ENCODE measurements at places on chromosomes 6 and 20.

- DNase-seq, result no peak
Observed at GRCh38 chr6:355373-356208, 36.0 kb upstream of the IRF4 start.

- DNase-seq, result no peak
Observed at GRCh38 chr20:50605136-50605535, 86.2 kb downstream of the RIPOR3 start.

GRCh38 chr6:166866839-166867637 is 89.3 kb downstream of the RNASET2 start:
- DNase-seq, result no peak

- no peak for DNase-seq
Observed at GRCh38 chr6:42450477-42451332, 1.0 kb downstream of the TRERF1 start.

DNA sequence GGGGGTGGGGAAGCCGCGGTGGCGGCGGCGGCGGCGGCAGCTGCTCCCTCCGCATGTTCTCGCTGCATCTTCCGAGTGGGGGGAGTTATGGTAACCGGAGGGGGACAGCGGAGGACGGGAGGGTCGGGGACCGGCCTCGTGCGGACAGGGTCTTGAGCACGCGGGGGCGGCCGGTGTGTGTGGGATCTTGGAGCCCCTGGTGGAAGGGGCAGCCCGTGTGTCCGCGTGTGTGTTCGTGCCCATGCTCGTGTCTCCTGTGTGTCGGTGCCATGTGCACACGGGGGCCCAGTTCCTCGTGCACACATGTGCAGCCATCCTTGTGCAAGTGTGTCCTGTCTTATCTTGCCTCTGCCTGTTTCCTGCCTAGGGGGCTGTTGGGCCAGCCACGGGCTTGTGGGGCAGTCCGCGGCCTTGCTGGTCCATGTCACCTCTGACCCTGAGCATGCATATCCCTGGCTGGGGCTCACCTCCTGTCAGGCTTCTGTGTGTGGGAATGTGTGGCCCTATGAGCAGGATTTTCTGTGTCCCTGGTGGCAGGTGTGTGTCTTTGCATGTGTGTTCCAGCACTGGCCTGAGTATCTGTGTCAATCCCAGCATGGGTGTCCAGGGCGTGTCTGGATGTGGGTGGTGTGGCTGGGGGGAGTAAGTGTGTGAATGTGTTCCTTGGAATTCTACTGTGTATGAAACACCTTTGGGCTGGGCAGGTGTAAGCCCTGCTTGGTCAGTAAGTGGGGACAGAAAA is 8.5 kb downstream of the SYNGAP1 start:
- no peak for DNase-seq

DNA sequence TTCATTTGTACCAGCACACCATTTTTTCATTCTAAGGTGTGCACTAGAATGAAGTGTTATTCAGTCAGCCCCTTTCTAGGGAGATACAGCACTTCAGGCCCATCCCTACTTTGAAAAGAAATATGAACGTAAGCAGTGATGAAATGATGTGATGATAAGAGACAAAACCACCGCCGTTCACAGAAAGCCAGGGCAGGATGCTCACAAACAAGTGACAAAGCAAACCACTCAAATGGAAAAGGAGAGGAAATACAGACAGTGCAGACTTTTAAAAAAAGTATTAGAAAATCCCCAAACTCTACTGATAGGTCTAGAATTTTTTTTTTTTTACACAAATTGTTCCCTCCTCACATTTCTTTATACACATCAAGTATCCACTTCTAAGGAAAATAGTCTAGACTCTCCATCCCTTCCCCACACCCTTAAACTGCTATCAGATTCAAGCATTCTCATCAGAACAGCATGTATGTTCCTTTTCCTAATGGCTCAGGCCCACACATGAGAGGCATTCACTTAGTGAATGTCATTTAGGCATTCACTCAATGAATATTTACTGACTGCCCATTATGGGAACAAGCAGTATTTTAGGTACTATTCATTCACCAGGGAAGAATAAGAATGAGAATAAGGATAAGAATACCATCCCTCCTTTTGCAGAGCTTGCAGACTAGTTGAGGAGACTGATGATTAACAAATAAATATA is 243.5 kb downstream of the GMPR start:
- DNase-seq, result peak; percentile 39

- DNase-seq, result peak; percentile 12
Observed at GRCh38 chr6:36546308-36546919, 865 bp downstream of the STK38 start.

DNA sequence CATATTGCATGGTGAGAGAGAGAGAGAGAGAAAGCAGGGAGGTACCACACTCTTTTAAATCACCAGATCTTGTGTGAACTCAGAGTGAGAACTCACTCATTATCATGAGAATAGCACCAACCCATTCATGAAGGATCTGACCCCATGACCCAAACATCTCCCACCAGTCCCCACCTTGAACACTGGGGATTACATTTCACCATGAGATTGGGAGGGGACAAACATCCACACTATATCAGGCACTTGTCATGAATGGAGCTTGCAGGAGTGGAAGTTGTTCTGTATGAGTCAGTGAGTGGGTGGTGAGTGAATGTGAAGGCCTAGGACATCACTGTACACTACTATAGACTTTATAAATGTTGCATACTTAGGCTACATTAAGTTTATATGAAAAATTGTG is 47.7 kb upstream of the RNF182 start:
- no peak for DNase-seq

- DNase-seq, result no peak
Observed at GRCh38 chr20:59800309-59800708, 133.1 kb downstream of the SYCP2 start.

DNA sequence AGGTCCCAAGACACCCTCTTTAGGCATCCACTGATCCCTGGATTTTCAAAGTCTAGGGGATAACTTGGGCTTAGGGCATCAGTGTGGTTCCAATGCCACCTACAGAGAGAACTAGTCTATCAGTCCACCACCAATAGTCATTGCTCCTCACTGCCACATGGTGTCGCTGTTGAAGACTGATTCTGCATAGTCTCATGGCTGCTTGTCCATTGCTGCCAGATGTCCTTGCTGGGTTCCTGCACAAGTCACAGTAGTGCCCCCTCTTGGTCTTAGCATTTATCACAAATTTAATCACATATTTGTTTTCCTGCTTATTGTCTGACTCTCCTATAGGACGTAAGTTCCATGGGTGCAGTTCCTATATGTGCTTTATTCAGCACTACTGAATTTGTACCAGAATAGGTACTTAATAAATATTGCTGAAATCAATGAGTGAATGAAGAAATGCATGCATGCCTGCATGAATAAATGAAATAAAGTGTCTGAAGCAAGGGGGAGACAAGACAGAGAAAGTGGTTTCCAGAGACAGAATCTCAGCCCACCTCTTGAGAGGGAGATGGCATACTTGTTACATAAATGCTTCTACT is 45.9 kb upstream of the RALY start:
- no peak for DNase-seq

DNA sequence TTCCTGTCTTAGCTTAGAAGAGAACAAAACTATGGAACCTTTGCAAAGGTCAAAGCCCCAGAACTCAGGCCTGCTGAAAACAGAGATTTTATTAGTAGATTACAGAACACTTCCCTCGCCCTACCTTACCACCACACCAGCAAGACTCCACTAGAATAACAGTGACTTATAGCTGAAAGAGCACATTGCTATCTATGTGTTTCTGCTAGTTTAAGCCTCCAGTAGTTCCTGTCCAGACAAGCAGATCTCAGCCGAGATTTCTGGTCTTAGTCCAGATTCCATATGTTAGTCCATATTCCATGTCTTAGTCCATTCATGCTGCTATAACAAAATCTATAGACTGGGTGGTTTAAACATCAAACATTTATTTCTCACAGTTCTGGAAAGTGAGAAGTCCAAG is 412.3 kb upstream of the ID4 start:
- DNase-seq, result no peak

DNA sequence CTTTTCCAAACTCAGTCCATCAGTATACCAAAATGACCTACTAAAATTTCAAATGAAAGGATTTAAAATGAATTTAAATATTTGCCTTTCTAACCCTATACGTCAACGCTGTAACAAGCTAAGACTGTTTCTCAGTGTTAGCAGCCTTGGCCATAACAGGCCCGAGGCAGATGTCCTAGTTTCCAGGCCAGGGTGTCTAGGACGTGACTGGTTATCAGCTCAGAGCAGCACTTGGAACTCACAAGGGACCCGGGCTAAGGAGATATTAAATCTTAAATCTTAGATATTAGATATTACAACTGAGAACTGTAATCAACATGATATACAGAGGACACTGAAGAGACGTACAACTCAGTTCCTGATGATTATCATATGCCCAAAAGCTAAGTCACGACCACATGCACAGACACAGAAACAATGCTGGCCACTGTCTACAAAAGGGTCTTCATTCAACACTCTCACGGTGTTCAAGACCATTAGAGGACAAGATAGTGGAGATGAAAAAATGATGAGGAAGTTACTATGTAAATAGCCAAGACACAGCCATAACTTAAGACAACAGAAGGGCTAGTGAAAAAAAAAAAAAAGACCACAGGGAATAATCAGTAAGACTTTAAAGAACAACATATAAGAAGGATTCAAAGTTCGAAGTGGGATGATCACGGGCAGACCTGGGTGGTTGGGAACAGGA is at the start of gene CLDN20:
Gene CLDN20 (plus strand): TSS at position 641 of the 691 bp plus-strand sequence. CDS start 11,707 bp downstream, outside the sequence.
- DNase-seq, result no peak

DNA sequence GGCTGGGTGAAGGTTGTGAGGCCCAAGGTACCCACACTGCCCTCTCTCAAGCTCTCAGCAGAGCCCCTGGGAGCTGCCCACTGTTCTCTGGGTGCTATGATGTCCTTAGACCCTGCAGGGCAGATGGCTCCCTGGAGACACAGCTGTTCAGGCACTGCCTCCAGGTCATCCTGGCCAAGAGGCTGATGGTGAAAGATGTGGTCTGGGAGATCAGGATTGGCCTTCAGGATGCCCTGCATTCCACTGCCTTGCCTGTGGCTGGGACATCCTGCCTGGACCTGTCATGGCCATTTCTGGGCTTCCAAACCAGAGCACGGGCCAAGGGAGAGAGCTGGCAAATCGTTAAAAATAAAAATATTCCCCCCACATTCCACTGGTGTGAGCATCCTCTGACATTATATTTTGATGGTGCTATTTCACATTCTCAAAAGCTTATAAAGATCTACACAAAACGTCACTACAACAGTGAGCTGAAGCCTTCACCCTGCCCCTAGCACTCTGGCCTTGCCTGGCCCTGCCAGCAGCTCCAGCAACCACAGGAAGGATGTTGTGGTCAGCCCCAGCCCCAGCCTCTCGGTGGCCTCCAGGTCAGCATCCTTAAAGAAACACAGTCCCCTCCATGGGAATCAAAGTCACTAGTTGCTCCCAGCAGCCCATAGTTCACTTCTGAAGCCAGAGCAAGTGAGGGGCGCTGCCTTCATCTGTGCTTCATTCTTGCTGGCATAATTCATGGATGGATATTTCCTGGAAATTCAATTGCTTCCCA is 13.5 kb upstream of the KCNK16 start:
- DNase-seq, result no peak

DNA sequence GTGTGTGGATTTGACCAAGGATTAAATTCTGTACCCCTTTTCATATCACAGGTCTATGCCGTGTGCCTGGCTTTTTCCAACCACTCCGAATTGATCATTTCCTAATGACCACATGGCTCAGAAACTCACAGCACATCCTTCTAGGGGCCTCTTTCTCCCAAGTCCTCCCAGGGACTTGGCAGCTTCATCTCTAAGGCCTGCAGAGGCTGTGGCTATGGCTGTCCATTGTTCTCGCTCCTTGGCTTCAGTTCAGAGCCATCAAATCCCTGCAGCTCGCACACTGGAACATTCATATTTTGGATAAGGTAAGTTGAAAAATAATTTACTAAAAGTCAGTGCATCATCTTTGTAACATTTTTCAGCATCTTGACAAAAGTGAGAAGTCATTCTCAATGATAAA is 497.2 kb upstream of the CDH4 start:
- DNase-seq, result no peak

GRCh38 chr20:60341062-60341461 is 382.8 kb downstream of the CDH26 start:
- DNase-seq, result no peak

DNA sequence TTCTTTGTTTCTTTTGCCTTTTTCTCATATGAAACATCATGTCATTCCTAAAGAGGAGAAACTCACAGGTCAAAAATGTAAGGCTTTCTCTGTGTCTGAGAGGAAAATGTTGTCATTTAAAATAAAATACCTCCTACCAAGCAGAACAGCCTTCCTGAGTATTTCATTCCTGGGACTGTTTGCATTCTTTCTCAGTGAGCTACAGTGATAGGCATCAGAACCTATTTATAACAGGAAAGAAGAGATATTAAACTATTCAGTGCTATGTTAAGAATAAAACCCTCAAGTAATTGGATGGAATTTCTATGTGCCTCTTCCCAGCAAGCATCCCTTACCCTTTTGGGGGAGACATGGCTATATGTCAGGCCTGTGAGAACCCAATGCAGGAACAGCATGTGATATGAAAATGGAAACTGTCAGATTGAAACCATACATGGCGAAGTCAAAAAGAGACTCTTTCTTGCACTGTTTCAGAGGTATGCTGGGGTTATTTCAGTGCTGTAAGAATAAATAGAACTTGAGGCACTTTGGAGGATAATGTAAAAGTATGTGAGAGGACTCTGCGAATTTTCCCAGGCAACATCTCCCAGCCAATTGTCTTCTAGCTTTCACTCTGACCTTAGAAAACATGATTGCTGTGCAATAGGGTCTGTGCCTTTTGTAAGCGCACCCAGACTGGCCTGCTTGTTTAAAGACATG is 133.8 kb upstream of the CCN2 start:
- DNase-seq, result no peak

GRCh38 chr6:142856624-142857232 is 88.2 kb downstream of the HIVEP2 start:
- no peak for DNase-seq

GRCh38 chr6:31558631-31559500 is 11.5 kb downstream of the NFKBIL1 start:
- peak; percentile 51 for DNase-seq

GRCh38 chr6:49634092-49634835 is 2.4 kb downstream of the RHAG start:
- DNase-seq, result no peak

- no peak for DNase-seq
Observed at GRCh38 chr6:54525731-54526130, 217.5 kb downstream of the TINAG start.

DNA sequence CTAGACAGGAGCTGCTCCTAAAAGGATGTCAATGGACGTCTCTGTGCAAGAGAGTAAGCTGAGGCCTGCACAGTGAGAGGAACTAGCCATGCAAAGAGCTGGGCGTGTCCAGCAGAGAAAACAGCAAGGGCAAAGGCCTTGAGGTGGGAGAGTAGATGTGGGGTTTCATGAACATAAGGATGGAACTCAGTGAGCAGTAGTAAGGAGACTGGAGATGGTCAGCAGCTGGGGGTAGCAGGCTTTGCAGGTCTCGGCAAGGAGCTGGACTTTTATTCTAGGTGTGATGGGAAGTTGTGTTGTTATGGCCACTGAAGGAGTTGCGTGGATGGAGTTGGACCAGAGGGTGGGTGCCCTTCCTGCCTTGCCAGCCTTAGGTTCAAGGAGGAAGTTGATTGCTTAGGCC is 90.7 kb upstream of the SIRPA start:
- DNase-seq, result no peak
